CD4-positive, CD25-positive, alpha-beta regulatory T cell (primary cell): ENCODE measurements at places on chromosomes 4 and X. TPM values are rescaled to one million over a fixed set of nuclear protein-coding genes. Genes with fewer than 3 reads are reported as not detected.

- H3K27ac ChIP-seq: no peak overlapping the region
- H3K36me3 ChIP-seq: no peaks in the 10 kb centered on the region
- no peak for DNase-seq
These were observed 93.1 kb upstream of the ESX1 start for GRCh38 chrX:104347860-104348259.

GRCh38 chr4:89152972-89153371 lies 41.6 kb downstream of the TIGD2 start:
- no peaks in the 10 kb centered on the region for H3K4me1 ChIP-seq
- H3K4me3 ChIP-seq: no peak overlapping the region
- no peaks in the 10 kb centered on the region for H3K36me3 ChIP-seq
- H3K27ac ChIP-seq: no peak overlapping the region

DNA sequence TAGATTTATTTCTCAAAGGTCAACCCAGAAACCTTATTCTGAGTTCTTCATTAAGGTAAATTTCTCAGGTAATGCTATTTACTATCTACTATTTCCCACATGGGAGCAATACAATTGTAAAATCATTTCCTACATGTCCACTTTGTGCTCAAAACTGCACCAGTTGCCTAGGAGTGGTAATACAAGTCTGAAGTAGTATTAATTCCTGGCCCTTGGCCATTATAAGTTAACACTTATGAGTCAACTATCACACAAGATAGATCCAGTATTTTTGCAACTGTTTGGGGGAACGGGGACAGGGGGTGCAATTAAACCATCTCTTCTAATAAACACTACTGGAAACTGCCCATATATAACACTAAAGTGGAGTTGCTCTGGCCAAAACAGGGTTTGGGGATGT lies 48.9 kb downstream of the ACSL4 start:
- no peaks in the 10 kb centered on the region for H3K27me3 ChIP-seq
- H3K4me1 ChIP-seq: no peaks in the 10 kb centered on the region
- no peak overlapping the region for H3K27ac ChIP-seq
- DNase-seq: no peak
- H3K4me3 ChIP-seq: no peak overlapping the region

DNA sequence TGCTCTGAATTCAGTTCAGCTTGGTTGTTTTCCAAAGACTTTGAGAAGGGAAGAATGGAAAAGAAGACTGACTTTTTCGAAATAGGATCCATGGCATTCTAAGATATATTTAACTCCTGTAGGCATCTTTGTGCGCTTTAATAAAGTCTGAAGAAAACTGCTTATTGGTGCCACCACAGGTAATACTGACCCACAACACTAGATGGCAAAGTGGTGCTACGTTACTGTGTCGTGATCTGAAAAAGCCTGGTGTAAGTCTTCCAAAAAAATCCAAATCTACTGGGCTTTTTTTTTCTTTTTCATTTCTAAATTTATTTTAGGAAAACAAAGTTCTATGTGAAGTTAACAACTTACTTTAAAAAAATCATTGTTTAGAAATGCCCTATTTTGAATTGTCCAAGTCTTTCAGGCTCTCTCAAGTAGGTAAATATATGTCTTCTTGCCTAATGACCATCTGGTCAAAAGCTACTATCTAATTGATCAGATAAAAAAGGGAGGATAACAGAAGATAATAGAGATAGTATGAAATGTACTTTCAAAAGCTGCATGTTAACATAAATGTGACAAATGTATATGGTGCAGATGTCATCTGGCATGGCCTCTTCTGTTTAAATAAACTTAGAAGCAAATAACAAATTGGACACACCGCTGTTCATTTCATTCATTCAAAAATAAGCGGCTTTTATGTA lies 47.0 kb upstream of the MID1IP1 start:
- no peaks in the 10 kb centered on the region for H3K36me3 ChIP-seq
- no peaks in the 10 kb centered on the region for H3K27me3 ChIP-seq
- peak; percentile 7 for DNase-seq
- no peaks in the 10 kb centered on the region for H3K4me1 ChIP-seq
- no peak overlapping the region for H3K27ac ChIP-seq

- no peaks in the 10 kb centered on the region for H3K4me1 ChIP-seq
- no peak for DNase-seq
- H3K27me3 ChIP-seq: no peaks in the 10 kb centered on the region
- H3K36me3 ChIP-seq: no peaks in the 10 kb centered on the region
- H3K27ac ChIP-seq: no peak overlapping the region
These were observed 47.5 kb downstream of the PTPN13 start for GRCh38 chr4:86641516-86642090.

- no peak overlapping the region for H3K4me3 ChIP-seq
- H3K36me3 ChIP-seq: no peaks in the 10 kb centered on the region
- H3K4me1 ChIP-seq: no peaks in the 10 kb centered on the region
- H3K27ac ChIP-seq: no peak overlapping the region
- no peak for DNase-seq
These were observed 93.1 kb downstream of the PCDH19 start for GRCh38 chrX:100316987-100317386.

MAGEB2 gene
- total RNA-seq: not detected

- no peak for DNase-seq
- no peaks in the 10 kb centered on the region for H3K36me3 ChIP-seq
- no peaks in the 10 kb centered on the region for H3K27me3 ChIP-seq
- H3K4me1 ChIP-seq: no peaks in the 10 kb centered on the region
- no peak overlapping the region for H3K27ac ChIP-seq
These were observed 826.2 kb downstream of the TECRL start for GRCh38 chr4:63583007-63583406.

DNA sequence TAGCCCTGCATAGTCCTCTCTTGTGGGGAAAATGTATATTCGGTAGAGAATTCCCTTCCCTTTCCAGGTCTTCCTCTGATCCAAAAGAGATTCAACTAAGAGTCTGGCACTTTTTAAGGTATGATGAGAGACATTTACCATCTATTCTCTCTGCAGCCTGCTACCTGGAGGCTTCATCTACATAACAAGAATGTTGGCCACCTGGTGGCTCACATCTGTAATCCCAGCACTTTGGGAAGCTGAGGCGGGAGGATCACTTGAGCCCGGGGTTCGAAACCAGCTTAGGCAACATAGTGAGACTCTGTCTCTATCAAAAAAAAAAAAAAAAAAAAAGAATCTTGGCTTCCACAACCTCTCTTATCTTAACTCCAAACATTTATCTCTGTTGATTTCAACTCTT lies 40.4 kb upstream of the NOCT start:
- no peaks in the 10 kb centered on the region for H3K27me3 ChIP-seq
- H3K36me3 ChIP-seq: no peaks in the 10 kb centered on the region
- no peak overlapping the region for H3K4me3 ChIP-seq
- H3K27ac ChIP-seq: no peak overlapping the region

IL2RG gene
- 504 TPM for total RNA-seq

FOXP3 gene
- 198 TPM for total RNA-seq

- H3K27me3 ChIP-seq: no peaks in the 10 kb centered on the region
- H3K27ac ChIP-seq: no peak overlapping the region
- DNase-seq: no peak
- no peaks in the 10 kb centered on the region for H3K4me1 ChIP-seq
- H3K36me3 ChIP-seq: no peaks in the 10 kb centered on the region
- H3K4me3 ChIP-seq: no peak overlapping the region
These were observed 95.1 kb downstream of the CDS1 start for GRCh38 chr4:84677995-84678394.

GABRE gene
- total RNA-seq: not detected

GRCh38 chrX:8726031-8726652 lies 5.8 kb downstream of the ANOS1 start:
- H3K27me3 ChIP-seq: peaks cover 4% of the 10 kb centered on the region
- no peak overlapping the region for H3K27ac ChIP-seq
- H3K4me1 ChIP-seq: no peaks in the 10 kb centered on the region
- no peak for DNase-seq

DNA sequence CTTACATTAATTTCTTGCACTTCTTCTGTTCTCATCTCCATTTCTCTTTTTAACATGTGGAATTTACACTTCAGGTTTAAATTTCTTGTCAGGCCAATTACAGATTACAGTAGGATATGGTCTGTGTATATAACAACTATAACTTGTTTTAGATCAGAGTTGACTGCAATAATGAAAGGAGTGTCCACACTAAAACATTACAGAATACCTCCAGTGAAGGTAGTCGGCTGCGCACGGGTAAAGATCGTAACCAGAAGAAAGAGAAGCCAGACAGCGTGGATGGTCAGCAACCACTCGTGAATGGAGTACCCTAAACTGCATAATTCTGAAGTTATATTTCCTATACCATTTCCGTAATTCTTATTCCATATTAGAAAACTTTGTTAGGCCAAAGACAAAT lies 32.6 kb upstream of the FMR1NB start:
- DNase-seq: no peak
- H3K27ac ChIP-seq: no peak overlapping the region
- no peak overlapping the region for H3K4me3 ChIP-seq
- no peaks in the 10 kb centered on the region for H3K4me1 ChIP-seq

DNA sequence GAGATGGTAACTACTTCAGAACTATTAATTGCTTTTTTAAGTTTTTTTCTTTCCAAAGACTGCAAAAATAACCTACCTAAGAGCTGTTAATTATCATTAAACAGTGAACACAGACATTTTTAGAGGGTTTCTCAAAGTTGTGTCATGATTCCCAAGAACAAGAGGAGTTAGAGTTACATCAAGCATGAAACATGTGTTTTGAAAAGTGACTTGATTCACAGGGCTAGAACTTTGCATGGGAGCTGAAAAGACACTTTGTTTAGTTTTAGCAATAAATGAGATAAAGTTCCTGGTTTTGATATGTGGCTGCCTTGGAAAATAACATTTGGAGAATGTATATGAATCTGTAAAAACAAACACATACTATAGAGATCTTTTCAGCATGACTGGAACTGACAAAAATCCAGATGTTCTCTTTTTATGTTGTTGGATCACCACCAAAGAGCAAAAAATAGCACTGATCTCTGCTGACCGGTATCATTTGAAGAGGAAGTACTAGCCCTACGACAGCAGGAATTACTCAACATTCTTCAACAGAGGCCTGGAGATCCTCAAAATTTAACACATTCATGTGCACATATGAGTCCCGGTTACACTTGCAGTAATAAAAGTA lies 173.0 kb upstream of the PCDH18 start:
- no peak for DNase-seq
- H3K27ac ChIP-seq: no peak overlapping the region
- H3K36me3 ChIP-seq: no peaks in the 10 kb centered on the region
- no peak overlapping the region for H3K4me3 ChIP-seq
- no peaks in the 10 kb centered on the region for H3K27me3 ChIP-seq
- H3K4me1 ChIP-seq: no peaks in the 10 kb centered on the region

RAB41 gene
- total RNA-seq: not detected

DNA sequence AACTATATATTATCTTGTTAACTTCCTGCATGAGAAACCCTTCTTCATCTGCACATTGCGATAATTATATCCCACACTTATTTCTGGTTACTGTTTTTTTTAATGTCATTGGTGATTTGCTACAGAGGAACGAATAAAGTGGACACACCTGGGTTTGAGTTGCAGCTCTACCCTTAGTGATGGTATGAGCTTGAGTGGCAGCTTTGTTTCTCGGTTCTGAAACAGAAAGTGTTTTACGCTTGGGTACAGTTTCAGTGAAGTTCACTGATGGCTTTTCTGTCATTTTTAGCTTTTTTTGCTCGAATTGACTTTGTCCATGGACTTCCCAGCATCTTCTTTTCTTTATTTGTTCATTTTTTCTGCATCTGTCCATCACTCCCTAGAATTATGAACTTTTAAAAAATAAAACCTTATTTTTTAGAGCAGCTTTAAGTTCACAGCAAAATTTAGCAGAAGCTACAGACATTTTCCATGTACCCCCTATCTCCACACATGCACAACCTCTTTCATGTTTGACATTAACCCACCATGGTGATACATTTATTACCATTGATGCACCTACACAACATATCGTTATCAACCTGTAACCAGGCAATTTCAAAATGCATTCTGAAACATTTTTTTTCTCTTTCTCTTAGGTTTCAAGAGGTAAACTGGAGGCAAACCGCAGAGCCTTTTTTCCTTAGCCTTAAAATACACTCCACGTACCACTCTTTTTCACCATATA lies 1041.6 kb upstream of the PRKX start:
- H3K4me1 ChIP-seq: no peaks in the 10 kb centered on the region
- no peak overlapping the region for H3K27ac ChIP-seq
- no peaks in the 10 kb centered on the region for H3K36me3 ChIP-seq
- no peaks in the 10 kb centered on the region for H3K27me3 ChIP-seq
- H3K4me3 ChIP-seq: no peak overlapping the region

GRCh38 chr4:147587041-147587440 lies 30.2 kb upstream of the TMEM184C start:
- H3K27ac ChIP-seq: no peak overlapping the region
- no peak overlapping the region for H3K4me3 ChIP-seq
- no peaks in the 10 kb centered on the region for H3K36me3 ChIP-seq
- H3K27me3 ChIP-seq: peaks cover 20% of the 10 kb centered on the region
- no peak for DNase-seq

RAP2C gene
- 45.5 TPM for total RNA-seq

GRCh38 chr4:32633421-32633820 lies 1913.3 kb downstream of the PCDH7 start:
- no peak overlapping the region for H3K27ac ChIP-seq
- no peak for DNase-seq
- no peaks in the 10 kb centered on the region for H3K36me3 ChIP-seq
- no peaks in the 10 kb centered on the region for H3K27me3 ChIP-seq
